ENCODE measurements at places on chromosomes 5 and 9.

DNA sequence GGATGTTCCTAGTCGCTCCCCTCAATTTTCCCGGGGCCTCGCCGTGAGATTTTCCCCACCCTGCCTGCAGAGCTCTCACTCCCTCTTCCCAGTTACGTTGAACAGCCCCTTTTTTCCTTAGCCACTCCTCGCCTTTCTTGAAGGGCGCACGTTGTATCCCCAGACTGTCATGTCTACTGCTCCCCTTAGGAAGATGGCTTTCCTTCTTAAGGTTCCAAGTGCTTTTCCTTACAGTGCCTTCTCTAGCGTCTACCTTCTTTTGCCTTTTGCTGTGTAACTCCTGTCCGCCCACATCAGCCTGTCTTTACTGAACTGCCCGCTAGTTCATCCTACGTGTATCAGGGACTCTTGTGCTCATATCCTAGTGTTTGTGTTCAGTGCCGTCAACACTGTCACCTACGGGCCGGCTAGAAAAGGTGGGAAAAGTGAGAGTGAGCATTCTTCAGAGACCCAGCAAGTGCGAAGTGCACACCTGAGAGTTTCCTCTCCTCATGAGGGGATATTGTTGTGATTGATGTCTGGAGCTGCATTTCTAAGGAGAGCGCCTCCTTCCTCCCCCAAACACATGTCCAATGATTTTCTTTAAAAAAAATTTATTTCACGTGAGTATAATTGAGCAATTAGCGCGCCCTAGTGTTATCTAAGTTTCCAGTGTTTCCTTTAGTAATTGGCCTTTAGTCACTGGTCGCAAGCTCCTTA is 764 bp downstream of the CAMLG start:
- DNase-seq: peak; percentile 40

GRCh38 chr5:177133853-177134696 is 502 bp downstream of the NSD1 start:
- DNase-seq: peak; percentile 42

DNA sequence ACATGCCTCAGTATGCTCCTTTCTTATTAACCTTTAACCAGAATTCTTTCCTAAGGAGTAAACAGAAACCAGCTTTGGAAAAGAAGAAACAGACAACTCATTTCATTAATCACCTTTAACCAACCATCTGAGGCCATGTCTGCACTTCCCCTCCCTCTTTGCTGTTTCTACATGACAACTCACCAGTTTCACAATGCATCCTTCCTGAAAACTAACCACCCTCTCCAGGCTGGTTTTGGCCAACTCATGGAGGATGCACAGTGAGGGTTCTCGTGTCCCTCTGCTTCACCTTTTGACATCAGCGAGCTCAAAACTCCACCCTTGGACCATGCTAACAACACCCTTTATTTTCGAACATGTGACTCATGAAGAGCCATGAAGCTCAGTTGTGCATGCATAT is 244.1 kb downstream of the ELAVL2 start:
- DNase-seq: peak; percentile 93

DNA sequence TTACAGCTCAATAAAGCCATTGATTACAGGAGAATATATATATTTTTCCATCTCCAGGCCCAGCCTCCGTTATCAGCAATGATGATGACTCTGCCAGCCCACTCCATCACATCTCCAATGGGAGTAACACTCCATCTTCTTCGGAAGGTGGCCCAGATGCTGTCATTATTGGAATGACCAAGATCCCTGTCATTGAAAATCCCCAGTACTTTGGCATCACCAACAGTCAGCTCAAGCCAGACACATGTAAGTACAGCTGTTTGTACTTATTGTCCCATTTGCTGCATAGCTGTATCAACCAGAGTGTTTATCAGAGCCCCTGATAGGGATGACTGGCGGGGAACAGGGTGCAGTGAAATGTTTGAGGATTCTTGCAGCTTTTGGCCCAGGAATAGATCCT is 197.7 kb downstream of the NTRK2 start:
- DNase-seq: no peak

- no peak for DNase-seq
Observed at GRCh38 chr9:84953252-84953773, 283.8 kb downstream of the NTRK2 start.

GRCh38 chr9:15837079-15837679 is 284.3 kb downstream of the CCDC171 start:
- DNase-seq: peak; percentile 76

Data from PC-3 (cell line).